ENCODE measurements at places on chromosomes 2 and 18.
A peak's percentile ranks its signal among the peaks of the same experiment; 100 is the strongest.

GRCh38 chr2:105754011-105754410, 9.3 kb downstream of the NCK2 start:
- DNase-seq = no peak

- no peak for DNase-seq
Measured at GRCh38 chr2:169803480-169803879, 4.8 kb downstream of the SSB start.

DNA sequence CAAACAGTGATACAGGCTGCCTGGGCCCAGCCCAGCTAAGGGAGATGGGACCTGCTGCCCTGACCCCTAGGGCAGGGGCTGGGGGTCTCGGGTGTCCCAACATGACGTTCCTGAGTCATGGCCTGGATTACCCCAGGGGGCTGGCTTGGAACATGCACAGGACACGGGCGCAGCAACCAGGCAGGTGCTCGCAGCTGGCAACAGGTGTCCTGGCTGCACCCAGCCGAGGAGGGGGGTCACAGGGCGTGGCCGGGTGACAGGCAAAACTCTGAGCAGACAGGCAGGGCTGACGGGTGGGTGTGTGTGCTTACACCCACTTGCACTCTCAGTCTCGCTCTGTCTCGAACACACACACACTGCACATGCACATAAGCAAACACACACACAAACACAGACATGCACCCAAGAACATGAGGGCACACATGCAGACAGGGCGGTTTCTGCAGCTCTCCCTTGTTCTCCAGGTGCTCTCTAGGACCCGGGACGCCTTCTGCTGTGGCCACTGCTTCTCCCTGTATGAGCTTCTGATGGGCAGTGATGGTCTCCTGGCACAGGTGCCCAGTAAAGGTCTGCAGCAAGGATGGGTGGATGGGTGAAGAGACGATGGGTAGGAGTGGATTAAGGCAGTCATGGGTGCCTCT, 33.7 kb upstream of the TAF1B start:
- DNase-seq = no peak

DNA sequence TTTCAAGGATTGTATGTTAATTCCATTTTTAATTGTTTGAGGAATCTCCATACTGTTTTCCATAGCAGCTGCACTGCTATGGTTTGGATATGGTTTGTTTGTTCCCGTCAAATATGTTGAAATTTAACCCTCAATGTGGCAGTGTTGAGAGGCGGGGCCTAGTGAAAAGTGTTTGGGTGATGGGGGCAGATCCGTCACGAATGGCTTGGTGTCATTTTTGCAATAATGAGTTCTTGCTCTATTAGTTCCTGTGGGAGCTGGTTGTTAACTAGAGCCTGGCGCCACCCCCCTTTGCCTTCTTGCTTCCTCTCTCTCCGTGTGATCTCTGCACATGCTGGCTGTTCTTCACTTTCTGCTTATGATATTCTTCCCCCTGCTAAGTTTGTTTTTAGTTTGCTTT, 71.4 kb upstream of the LDLRAD4 start:
- DNase-seq = no peak

DNA sequence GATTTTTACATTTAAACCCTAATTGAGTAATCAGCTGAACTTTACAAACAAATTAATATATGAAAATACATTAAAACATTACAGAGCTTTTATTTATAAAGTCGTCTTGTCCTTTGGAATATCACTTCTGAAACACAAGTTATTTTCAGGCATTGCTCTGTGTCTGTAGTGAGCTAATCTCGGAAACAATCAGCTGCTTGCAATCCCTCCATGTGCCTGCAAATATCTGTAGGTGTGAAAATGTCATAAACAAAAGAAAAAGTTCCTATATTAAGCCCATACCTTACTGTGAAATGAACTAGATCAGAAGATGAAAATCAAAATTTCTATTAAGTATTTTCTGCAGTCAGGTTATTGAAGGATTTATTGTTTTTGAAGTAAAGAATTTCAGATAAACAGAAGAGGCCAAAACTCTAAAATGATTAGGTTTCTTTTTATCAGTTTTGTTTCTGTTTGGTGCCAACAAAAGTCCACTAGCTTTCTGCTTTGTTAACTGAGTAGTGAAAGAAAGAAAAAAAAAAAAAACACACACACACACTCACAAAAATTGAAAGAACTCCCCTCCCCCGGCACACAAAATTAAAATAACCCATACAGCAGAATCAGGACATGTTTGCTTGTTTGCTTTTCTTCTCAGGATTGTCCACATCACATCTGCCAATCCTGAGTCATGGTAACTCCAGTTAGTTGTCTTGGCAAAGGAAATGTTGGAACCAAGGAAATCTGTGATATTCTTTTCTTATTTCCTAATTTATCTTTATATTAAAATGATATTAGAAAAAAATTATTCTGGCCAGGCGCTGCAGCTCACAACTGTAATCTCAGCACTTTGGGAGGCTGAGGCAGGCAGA, 627.0 kb upstream of the SLC39A10 start:
- DNase-seq = no peak

GRCh38 chr2:201116959-201117734, 1.2 kb downstream of the CFLAR start:
- peak; percentile 50 for DNase-seq

DNA sequence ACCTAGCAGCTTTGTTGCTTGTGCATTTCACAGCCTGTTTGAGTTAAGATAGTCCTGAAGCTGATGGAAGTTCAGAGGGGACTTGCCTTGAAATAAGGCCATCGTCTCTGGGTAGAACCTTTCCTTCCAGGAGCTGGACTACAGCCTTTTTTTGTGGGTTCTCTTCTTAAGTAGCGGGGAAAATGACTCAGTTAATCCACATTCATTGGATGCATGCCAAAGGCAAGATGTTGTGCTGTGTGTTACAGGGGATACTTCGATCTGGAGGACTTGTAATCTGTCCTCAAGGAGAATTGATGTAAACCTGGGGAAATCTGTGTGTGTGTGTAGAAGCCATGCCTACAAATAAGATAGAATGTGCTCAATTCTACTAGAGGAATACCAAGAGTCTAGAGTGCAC, 46.8 kb downstream of the RPIA start:
- DNase-seq = no peak

GRCh38 chr2:12412898-12413305, 303.8 kb upstream of the TRIB2 start:
- DNase-seq = no peak

GRCh38 chr18:76658627-76659026, 163.6 kb upstream of the ZNF516 start:
- no peak for DNase-seq

DNA sequence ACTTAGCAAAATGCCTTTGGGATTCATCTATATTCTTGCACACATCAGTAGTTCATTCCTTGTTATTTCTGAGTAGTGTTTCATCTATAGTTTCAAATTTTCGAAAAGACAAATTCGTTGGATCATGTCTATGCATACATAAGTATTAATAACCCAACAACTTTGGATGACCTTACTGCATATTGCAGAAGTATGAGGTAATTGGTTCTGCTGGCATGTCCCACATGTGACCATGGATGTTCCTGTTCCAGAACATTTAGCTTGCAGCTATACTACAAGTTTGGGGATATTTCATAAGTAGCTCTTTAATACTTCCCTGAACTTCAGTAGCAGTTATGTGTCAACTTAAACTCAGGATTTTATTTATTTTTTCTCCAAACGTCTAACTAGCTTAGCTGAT, 44.9 kb downstream of the APLF start:
- DNase-seq = no peak

- DNase-seq = no peak
Measured at GRCh38 chr2:100071335-100072043, 70.9 kb downstream of the AFF3 start.

- DNase-seq = no peak
Measured at GRCh38 chr2:60603533-60604190, 50.2 kb upstream of the BCL11A start.

DNA sequence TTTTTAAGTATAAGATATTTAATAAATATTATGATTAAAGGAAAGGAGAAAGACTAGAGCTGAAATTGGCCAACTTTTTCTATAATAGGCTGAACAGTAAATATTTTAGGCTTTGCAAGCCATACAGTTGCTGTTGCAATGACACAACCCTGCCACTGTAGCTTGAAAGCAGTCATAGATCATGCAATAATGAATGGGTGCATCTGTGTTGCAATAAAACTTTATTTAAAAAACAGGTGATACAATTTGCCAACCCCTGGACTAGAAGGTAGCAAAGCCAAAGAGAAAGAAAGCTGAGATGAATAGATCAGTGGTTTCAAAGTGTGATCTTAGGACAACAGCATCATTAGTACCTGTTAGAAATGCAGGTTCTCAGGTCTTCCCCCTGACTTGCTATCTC, 219.1 kb downstream of the SETBP1 start:
- no peak for DNase-seq

DNA sequence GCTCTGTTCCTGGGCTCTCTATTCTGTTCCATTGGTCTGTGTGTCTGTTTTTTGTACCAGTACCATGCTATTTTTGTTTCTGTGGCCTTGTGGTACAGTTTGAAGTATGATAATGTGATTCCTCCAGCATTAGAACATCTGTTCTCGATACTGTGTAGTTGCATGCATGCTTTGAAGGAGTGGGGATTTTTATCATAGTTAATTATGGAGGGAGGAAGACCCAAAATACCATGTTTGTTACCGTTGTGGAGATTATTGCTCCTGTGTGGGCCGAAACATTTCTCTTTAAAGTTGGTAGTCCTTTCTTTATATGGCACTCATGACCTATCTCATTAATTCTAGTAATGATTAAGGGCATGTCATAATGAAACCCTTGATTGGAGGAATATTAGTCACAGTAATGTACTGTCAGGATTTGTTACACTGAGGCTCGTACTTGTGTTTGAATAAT, 87.6 kb downstream of the TTC27 start:
- no peak for DNase-seq

- no peak for DNase-seq
Measured at GRCh38 chr2:27736031-27736889, 35.3 kb upstream of the MRPL33 start.

DNA sequence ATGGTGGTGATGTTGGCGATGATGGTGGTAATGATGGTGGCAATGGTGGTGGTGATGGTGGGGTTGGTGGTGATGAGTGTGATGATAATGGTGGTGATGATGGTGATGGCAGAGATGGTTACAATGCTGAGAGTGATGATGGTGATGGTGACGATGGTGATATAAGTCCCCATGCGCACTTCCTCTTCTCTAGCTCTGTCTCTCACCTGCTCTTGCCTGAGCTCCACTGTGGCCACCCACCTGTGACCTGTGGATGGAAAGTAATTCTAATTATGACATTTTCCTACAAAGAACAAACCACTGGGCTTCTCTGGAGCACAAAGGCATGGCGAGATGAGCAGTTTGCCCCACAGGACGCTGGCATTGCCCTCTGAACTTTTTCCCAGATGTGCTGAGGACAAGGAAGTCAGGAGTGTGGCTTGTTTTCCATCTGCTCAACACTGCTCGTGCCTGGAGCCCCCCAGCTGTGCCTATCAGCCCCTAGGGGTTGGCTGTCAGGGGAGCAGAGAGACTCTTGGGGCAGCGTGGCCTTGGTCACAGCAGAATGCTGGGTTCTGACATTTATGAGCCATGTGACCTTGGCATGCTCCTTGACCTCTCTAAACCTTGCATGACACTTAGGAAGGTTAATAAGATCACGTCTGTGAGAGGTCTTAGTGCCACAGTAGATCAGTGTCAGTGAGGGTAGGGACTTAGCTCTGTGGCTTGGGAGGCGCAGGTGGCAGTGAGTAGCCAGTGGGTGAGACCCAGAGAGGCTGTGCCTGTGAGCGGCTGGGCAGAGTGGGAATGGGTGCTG, 68.4 kb downstream of the RRM2 start:
- no peak for DNase-seq

- DNase-seq = no peak
Measured at GRCh38 chr2:215973954-215974699, 39.2 kb downstream of the MREG start.

GRCh38 chr2:42923580-42924417, 131.4 kb upstream of the HAAO start:
- DNase-seq = no peak

- DNase-seq = no peak
Measured at GRCh38 chr2:102771114-102771513, 9.3 kb downstream of the TMEM182 start.

- no peak for DNase-seq
Measured at GRCh38 chr2:237194081-237194480, 108.4 kb downstream of the COPS8 start.

GRCh38 chr2:73821227-73821626, 7.5 kb upstream of the STAMBP start:
- no peak for DNase-seq

DNA sequence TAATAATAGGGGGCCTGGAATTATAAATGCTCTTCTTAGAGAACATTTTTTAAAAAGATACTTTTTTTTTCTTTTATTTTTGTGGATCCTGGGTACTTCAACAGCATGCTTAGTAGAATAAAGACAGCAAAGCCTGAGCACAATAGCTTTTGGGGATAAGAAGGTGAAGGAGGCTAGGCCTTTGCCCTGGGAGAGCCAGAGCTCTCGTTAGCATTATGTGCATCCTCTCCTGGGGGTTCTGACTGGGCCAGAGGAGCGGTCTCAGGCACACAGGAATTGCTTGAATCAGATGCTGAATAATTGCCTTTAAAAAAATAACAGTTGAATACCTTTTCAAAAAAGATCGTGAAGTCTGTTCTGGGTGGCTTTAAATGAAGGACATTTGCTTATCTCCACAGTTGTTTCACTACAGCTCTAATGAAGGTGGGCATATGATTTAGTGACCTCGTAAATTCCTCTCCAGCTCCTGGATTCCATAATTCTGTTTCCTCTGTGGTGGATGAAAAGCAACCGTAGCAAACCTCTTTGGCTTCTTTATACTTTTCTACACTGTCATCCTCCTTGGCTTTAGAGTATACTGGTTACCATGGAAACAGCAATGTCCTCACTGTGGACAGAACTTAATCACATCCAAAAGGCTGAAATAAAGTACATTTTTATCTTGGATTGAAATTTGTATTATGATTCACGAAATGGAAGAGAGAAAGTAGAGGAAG, 133.8 kb downstream of the MAIP1 start:
- no peak for DNase-seq

DNA sequence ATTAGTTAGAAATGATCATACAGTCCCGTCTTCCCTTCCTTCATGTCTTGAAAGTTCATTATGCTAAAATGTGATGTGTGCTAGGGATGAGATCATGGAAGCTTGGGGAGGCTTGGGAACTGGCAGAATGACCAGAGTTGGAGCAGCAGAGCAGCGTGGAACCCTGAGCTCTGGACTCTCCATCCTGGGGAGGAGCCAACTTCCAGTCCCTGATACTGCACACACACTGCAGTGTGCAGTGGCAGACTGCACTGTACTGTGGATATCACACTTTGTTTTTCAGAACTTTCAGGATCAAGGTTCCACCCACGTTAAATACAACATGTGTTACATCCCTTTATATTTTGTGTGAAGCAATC, 27.3 kb upstream of the GREB1 start:
- no peak for DNase-seq

DNA sequence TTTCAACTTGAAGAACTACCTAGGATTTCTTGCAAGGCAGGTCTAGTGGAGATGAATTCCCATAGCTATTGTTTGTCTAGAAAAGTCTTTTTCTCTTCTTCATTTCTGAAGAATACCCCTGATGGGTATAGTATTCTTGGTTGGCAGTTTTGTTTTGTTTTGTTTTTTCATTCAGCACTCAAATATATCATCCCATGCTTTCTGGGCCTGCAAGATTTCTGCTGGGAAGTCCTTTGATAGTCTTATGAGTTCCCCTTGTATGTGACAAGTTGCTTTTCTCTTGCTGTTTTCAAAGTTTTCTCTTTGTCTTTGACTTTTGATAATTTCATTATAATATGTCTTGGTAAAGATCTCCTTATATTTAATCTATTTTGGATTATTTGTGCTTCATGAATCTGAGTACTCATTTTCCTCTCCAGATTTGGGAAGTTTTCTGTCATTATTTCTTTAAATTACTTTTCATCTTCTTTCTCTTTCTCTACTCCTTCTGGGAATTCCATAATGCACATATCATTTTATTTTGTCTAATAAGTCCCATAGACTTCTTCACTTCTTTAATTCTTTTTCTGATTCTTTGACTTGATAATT, 101.5 kb downstream of the DSC3 start:
- no peak for DNase-seq
